ENCODE measurements at places on chromosomes 11 and 22. TPM values are rescaled to one million over a fixed set of nuclear protein-coding genes. Genes with fewer than 3 reads are reported as not detected.

Gene ARHGEF17
- 0.55 TPM for polyA plus RNA-seq

- DNase-seq, result no peak
These were observed 32.9 kb downstream of the CABIN1 start for GRCh38 chr22:24043958-24044357.

Gene PGA3
- polyA plus RNA-seq, result 1.5 TPM

DNA sequence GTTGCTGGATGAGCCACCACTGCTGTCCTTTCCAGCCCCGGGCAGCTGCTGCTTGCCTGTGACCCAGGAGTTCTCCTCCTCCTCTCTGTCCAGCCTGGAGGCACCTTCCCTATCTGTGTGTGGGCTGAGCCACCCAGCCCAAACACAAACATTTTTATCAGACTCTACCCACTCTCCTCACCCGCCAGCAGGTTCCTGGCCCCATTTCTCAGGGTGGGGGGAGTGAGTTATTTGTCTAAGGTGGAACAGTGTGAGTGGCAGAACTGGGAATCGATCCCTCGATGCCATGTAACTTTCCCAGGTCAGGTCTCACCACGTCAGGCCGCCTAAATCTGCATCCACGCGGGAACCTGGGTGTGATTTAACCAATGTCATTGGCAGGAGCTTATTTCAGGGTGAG lies 20.8 kb upstream of the SMIM38 start:
- no peak for DNase-seq

Gene VWCE
- polyA plus RNA-seq, result not detected

- DNase-seq, result no peak
These were observed 539.6 kb upstream of the CADM1 start for GRCh38 chr11:116043857-116044256.

Gene CLMP
- 0.33 TPM for polyA plus RNA-seq

DNA sequence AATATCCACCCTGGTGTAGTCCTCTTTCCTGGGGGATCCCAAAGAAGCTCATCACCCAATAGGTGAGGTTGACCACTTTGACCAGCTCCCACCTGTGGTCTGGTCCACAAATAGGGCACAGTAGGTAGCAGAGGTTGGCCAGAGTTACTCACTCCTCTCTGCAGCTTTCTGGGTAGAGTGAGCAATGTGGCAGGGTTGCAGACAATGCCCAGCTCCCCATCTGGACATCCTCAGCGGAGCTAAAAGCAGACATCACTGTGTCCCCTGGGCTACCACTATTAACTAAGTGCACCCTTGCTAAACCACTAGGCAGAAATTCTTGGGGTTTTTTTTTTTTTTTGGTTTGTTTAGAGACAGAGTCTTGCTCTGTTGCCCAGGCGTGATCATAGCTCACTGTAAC lies 48.4 kb upstream of the TP53I11 start:
- DNase-seq, result no peak

Gene MMP8
- not detected for polyA plus RNA-seq

Gene RIMBP3B
- 0.17 TPM for polyA plus RNA-seq

GRCh38 chr11:31059529-31059928 lies 310.0 kb downstream of the DCDC1 start:
- DNase-seq, result no peak

Gene SEC14L6
- polyA plus RNA-seq, result not detected

DNA sequence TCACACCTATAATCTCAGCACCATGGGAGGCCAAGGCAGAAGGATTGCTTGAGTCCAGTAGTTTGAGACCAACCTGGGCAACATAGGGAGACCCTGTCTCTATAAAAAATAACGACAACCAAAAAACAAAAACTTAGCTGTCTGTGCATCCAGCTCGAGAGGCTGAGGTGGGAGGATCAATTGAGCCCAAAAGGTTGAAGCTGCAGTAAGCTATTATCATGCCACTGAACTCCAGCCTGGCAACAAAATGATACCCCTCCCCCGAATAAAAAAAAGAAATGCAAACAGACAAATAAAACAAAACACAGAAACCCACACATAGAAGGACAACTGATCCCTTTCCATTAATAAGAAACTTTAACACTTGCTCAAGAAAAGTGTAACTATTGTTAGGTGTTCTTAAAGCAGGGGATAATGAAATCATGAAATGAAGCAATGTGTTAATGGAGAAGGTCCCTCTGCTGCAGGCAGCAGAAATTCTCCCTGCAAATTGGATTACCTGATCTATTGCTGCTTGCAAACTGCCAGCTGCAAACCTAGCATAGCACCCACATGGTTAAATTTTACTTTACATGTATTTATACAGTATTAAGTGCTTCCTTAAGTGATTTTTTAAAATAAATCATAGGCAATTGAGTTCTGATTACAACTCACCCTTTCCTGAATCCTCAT lies 226.3 kb downstream of the SBF2 start:
- DNase-seq, result no peak

DNA sequence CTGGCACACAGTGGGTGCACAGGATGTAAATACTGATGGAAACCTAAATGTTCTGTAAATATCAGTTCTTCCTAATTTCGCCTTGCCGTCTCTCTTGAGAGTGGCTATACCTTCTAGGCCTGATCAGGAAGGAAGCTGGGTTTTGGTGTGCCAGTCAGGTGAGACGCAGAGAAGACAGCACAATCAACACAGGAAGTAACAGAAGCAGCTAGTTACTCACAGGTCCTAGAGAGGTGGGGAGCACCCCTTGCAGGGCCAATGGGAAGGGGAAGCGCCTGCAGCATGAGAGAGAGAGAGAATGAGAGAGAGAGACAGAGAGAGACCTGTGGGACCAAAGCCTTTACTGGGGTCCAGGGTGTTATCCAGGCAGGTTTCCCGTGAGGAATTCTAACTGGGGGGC lies 80.8 kb downstream of the FBLN1 start:
- peak; percentile 16 for DNase-seq

- no peak for DNase-seq
These were observed 165.6 kb downstream of the SHANK2 start for GRCh38 chr11:71086687-71087258.

Gene TRAF6
- 7.3 TPM for polyA plus RNA-seq

Gene WNT11
- 0.21 TPM for polyA plus RNA-seq

Gene KLHDC7B
- 0.88 TPM for polyA plus RNA-seq

Gene OR2D2
- not detected for polyA plus RNA-seq

GRCh38 chr11:98835335-98835734 lies 185.4 kb upstream of the CNTN5 start:
- no peak for DNase-seq

- no peak for DNase-seq
These were observed 23.9 kb upstream of the PANX2 start for GRCh38 chr22:50146439-50147238.

Gene OR2AT4
- polyA plus RNA-seq, result not detected

DNA sequence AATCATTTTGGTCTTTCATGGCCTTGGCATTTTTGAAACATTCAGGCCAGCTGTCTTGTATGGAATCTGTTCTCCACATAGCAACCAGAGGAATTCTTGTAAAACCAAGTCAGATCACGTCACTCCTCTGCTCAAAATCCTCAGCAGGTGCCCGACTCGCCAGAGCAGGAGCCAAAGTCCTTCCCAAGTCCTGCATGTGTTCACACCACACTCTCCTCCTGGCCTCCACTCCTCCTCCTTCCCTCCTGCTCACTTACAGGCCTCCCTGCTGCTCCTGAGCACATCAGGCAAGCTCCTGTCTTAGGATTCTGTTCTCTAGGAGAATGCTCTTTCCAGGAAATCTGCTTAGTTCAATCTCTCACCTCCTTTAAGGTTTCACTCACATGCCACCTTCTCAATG lies 6.9 kb upstream of the PSMC3 start:
- no peak for DNase-seq

DNA sequence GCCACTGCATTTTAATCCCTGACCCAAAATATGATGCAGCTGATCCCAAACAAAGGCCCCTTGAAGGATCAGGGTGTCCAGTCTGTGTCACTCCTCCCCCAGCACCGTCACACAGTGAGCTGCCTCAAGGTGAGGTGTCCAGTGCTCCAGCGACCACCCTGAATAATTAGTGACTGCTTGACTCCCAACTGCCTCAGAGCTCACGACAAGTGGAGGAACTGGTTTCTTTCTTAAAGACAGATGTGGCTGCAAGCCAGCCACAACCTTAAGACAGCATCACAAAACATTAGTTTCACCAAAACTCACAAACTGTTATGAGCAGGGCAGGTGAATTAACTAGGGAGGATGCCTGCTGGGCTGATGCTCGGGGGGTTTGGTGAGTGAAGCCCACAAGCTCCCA lies 74.6 kb downstream of the PIWIL3 start:
- DNase-seq, result no peak

GRCh38 chr11:44301564-44302271 lies 8.2 kb downstream of the ALX4 start:
- DNase-seq, result no peak

Gene GPHA2
- polyA plus RNA-seq, result not detected

GRCh38 chr11:77410076-77410827 lies 63.6 kb downstream of the PAK1 start:
- peak; percentile 36 for DNase-seq

Gene DYNC2H1
- polyA plus RNA-seq, result 1.5 TPM

Gene PLAAT4
- polyA plus RNA-seq, result 55.2 TPM

GRCh38 chr11:113077379-113077778 lies 116.2 kb downstream of the NCAM1 start:
- DNase-seq, result no peak

- peak; percentile 21 for DNase-seq
These were observed 69.9 kb downstream of the HORMAD2 start for GRCh38 chr22:30150212-30150611.

GRCh38 chr22:37353839-37354238 lies 71.5 kb downstream of the CYTH4 start:
- no peak for DNase-seq

GRCh38 chr11:33881651-33882503 lies 10.0 kb downstream of the LMO2 start:
- no peak for DNase-seq

DNA sequence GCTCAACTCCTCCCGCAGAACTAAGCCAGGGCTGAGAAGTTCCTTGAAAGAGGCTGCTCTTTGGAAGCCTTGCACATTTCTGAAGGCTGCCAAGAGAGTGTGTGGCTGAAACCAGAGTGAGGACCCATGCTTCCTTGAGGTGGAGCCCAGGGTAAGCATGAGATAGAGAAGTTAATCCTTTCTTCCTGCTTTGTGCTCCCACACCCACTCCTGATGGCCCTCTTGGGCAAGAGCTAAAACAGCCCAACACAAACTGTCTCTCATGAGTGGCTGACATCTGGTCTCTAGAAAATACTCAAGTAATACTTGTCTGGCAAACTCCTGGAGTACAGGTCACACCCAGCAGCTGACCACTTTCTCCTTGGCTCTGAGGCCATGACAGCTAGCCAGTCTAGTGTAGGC lies 523.7 kb downstream of the INSC start:
- DNase-seq, result peak; percentile 12

Gene TRPM5
- polyA plus RNA-seq, result 0.03 TPM

DNA sequence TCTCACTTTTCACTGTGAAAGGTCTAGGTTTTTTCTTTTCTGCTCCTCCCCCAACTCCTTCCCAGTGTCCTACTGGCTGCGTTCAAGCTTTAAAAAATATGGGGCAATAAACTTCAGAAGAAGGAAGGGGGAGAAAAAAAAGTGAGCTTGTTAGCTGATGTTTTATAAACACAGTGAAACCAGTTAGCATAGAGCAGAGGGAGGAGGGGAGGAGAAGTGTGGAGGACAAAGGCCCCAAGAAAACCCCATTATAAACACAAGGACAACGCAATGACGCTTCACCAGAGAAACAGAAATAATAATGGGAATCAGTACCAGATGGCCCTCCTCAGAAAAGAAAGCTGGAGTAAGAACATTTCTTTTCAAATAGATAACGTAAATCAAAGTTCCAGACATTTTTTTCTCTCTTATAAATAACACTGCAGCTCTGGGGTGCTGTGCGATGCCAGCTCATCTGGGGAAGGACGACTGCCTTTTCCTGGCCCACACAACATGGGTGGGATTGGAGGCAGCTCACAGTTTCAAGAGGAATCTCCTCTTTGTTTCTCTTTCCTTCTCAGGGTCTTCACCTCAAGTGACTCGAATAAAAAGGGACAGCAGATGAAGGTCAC lies 235.4 kb upstream of the NARS2 start:
- DNase-seq, result no peak

GRCh38 chr11:27603376-27603990 lies 96.8 kb downstream of the BDNF start:
- no peak for DNase-seq

Gene ADAMTS15
- not detected for polyA plus RNA-seq

GRCh38 chr11:120186774-120187591 lies 23.8 kb upstream of the OAF start:
- no peak for DNase-seq

Gene TMPRSS5
- polyA plus RNA-seq, result not detected

DNA sequence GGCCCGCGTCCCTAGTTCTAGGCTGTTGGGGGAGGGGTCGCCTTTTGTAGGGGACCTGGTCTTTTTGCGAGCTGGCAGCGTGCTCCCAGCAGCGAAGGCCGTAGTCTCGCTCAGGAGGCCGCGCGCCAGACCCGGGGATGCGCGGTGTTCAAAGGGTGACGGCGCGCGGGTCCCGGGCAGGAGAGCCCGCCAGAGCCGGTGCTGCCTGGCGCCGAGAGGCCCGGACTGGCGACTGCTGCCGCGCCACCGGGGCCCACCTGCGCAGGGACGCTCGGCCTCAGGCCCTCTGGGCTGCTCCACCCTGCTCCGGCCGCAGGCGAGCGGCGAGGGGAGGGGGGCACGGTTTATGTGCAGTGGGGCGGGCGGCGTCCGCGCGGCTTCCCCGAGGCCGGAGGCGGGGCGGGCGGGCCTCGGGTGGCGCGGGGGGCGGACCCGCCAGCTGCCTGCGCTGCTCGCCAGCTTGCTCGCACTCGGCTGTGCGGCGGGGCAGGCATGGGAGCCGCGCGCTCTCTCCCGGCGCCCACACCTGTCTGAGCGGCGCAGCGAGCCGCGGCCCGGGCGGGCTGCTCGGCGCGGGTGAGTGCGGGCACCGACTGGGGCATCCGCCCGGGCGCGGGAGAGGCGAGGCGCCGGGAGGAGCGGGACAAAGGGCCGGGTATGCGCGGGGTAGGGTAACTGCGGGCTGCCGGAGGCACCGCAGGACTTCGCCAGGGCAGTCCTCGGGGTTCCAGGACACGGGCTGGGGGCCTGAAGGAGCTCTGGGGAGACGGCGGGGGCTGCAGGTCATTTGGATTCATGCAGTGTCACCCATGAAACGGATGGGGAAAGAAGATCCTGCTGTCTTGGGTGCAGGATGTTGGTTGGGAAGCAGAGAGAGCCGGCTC lies at the start of gene PRSS23:
Gene PRSS23, plus strand, starts transcription at position 467 of the 884 bp plus-strand sequence. CDS start 7,102 bp downstream, outside the sequence.
- DNase-seq, result no peak

DNA sequence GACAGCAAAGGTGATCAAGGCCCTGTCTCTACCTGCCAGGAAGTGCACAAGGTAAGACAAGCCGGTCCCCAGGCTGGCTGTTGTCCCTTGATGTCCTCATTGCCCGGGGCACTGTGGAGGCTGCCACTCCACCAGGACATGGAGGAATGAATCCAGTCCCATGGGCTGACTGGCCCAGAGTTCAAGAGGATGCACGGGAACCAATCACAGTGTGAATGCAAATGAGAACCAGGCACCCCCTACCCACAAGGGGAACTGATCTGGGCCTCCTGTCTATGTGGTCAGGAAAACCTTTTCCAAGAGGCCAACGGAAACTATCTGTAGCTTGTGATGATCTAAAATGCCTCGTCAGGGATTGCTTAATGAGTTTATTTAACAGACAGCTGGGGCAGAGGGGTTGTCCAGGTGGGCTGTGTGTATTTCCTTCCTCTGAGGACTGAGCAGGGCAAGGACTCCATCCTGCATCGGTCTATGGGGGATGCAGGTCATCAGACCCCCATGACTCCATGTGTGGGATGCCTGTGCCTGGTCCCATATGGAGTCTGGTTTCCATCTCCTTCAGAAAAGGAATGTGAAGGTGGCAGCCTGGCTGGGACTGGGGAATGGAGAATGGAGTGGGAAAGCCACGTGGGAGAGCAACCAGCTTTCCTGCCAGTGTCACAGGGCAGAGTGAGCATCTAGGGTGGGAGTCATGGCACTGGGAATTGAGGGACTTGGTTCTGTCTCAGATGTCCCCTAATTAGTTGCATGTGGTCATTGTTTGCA lies 60.5 kb downstream of the CD82 start:
- peak; percentile 53 for DNase-seq
